ENCODE measurements at places on chromosomes 11 and 22.
A peak's percentile ranks its signal among the peaks of the same experiment; 100 is the strongest.

DNA sequence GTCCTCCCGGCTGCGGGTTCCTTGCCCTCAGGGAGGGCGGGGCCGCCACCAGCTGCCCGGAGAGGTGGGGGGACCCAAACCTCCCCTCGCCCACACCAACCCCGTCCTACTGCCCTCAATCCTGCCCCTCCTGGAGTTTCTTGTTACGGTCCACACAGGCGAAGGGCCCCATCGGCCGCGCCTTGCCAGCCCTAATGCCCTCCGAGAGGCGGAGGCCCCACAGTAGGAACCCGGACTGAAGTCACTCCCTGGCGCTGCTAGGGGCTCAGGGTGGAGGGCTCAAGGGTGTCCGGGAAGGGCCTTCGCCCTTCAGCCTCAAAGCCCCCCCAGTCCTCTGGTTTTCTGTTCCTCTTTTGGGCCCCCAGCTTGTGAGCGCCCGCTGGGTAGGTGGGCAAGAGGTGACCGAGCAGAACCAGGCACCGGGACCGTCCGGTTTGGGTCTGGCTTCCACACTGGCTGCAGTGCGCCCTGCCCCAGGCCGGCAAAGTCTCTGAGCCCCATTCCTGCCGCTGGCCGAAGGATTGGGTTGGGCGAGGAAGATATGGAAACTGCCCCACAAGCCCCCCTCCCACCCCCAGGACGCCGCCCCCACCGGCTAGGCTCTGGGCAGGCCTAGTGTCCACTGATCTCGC, 24.5 kb downstream of the DUSP8 start:
- DNase-seq = no peak

DNA sequence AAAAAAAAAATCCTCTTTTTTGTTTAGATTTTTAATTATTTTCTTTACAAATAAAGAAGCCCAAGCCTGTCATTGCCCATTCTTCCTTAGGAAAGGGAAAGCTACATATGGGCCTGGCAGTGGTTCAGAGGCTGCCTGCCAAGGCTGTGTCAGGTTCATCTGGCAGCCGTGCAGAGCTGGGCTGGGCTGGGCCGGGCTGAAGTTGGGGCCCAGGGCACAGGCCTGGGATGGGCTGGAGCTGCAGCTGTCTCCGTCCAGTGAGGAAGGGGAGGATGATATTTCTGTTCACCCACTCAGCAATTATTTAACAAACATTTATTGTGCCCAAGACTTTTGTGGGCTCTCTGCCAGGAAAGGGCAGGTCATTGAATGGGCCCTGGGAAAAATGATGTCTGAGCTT, 4.6 kb downstream of the PRR5L start:
- peak; percentile 74 for DNase-seq

DNA sequence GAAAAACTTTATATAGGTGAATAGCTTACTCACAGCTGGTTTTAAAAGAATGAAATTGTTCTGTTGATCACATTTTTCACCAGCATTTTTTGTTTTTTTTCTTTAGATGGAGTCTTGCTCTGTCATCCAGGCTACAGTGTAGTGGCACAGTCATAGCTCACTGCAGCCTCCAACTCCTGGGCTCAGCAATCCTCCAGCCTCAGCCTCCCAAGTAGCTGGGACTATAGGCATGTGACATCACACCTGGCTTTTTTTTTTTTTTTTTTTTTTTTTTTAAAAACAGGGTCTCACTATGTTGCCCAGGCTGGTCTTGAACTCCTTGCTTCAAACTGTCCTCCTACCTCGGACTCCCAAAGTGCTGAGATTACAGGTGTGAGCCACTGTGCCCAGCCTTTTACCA, 3.6 kb downstream of the PACS1 start:
- DNase-seq = no peak

GRCh38 chr11:78510025-78510596, 64.6 kb downstream of the NARS2 start:
- no peak for DNase-seq

DNA sequence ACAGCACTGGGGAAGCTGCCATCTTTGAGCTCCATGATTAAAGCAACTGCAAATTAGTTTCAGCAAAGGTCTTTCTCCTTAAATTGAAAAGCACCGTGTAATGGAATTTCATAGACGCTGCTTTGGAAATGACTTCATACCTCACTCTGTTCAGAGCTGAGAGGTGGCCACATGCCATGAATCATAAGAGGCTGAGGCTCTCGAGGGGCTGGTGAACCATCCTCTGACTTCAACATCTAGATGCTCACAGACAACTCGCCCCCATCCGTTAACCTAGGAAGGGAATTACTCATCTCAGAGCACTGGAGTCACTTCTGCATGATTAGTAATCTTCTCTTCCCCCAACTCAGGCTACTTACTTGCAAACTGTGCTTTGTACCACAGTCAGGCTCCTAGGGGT, 122.3 kb downstream of the RCN1 start:
- peak; percentile 58 for DNase-seq

DNA sequence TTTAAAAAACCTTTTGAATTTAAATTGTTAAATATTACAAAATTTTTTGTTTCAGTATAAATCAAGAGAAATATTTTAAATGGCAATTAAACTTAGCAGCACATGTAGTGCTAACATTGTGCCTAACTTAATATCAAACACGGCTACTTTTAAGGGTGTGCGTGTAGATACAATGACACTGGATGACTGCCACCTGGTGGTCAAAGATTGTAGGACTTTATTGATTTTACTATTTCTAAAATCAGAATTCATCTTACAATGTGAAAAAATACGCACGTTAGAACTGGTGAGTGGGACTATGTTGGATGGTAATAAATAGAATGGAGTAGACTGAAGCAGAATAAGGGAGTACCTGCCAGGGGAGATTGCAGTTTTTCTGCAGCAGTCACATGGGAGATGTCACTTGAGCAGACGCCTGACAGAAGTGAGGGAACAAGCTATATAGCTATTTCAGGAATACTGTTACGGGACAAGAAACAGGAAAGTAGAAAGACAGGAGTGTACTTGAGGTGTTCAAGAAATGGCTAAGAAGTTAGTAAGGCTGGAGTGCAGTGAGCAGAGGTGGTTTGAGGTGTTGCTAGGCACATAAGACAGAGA, 52.9 kb downstream of the UVRAG start:
- DNase-seq = peak; percentile 77

- DNase-seq = no peak
Observed at GRCh38 chr11:83681031-83681781, 395.0 kb upstream of the CCDC90B start.

DNA sequence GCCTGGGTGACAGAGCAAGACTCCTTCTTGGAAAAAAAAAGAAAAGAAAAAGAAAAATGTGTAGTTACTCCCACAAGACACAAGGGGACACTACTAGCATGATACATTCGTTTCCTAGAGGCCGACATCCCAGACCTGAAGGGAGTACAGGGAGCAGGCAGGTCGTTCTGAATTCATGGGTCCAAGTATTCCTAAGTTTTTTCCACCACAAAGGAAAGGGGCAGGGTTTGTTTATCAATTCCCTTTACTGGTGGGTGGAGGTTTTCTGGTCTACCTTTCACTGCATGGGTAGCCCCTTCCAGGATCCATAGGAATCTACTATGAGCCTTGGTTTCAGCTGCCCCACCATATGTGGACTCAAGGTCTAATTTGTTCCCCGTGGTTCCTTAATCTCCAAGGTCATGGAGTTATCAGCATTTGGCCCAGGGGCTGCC, 11.8 kb downstream of the TIGD3 start:
- peak; percentile 91 for DNase-seq

- no peak for DNase-seq
Observed at GRCh38 chr11:116215471-116216113, 557.2 kb downstream of the BUD13 start.

GRCh38 chr11:96134602-96135001, 208.4 kb downstream of the MAML2 start:
- no peak for DNase-seq

DNA sequence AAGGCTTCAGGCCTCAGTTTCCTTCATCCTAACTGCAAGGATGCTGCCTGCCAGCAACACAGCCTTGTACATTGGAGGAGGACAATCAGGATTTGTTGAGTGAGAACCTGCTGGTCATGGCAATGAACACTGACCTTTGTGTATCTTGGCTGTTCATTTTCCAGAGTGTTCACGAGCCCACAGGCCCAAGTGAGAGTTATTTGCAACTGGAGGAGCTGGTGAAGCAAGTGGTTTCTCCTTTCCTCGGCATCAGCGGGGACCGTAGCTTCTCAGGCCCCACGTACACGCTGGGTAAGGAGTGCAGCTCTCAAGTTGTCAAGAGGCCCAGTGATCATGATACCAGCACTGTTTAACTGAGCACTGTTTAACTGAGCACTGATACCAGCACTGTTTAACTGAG, 59.0 kb downstream of the TRAF6 start:
- no peak for DNase-seq

DNA sequence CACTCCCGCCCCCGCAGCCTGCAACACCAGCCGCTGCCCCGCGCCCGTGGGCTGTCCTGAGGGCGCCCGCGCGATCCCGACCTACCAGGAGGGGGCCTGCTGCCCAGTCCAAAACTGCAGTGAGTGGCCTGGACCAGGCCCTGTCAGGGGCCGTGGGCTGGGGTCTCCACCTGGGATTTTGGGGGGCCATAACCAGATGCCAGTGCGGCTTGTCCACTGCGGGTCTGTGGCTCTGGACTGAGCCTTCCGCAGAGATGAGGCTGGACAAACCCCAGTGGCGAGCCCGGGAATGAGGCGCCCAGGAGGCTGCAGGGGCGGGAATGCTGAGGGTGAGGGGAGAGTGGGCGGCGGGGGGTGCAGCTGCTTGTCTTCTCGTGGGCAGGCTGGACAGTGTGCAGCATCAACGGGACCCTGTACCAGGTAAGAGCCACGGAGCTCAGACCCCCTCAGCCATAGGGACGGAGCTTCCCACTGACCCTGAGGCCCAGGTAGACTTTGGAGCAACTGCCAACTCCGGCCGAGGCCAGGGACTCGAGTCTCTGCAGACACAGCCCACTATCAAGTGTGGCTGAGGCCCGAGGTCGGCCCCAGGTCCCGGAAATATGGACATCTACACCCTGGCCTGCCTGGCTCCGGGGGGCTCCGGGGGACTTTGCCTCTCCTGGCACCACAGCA, 24.8 kb upstream of the MUC5B start:
- DNase-seq = no peak

- no peak for DNase-seq
Observed at GRCh38 chr22:50258361-50259292, 2.9 kb downstream of the MAPK12 start.

GRCh38 chr22:30309951-30310741, 16.6 kb downstream of the TBC1D10A start:
- peak; percentile 70 for DNase-seq

DNA sequence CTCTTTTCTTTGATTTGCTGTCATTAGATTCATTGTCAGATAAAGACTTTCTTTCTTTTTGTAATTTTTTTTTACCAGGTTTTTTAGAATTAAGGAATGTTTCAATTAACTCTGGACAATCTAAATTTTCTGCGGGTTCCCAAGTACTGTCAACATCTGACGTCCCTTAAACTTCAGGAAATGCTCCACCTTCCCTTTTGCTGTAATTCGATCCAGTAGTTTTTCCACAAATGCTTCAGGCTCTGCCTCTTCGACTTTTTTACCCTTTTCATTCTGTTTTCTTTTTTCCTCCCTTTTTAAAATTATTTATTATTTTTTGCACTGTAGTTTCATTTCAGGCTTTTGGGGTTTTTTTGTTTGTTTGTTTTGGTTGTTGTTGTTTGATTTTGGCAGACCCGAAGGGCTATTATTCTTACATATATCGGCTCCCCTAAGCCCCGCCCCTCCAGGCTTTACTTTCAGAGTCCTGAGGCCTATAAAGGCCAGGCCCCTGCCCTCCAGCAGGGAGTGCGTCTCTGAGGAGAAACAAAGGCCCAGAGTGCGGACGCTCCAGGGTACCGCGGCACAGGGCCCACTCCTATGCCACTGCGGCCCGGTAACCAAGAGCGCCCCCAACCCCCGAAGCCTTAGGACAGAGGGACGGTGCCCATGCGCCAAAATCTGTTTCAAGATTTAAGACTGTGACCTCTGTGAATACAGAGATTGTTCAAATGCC, 116.4 kb downstream of the TYR start:
- DNase-seq = peak; percentile 11

DNA sequence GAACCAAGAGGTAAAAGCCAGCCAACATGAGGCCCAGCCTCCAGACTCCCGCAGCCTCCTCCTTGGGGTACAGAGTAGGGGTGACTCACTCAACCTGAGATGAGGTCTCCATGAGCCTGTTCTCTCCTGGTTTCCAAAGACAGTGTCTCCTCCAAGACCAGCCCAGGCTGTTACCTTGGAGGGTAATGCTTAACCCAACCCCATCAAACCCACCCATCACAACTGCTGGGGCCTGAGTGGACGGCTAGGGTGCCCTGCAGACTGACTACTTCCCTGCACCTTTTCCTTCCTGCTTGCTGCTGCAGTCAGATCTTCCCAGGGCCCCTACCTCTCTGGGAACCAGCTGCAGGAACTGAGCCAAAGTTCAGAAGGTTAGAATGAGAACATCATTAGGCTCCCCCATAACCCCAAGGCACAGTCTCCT, 5.1 kb upstream of the NOL12 start:
- DNase-seq = peak; percentile 39

DNA sequence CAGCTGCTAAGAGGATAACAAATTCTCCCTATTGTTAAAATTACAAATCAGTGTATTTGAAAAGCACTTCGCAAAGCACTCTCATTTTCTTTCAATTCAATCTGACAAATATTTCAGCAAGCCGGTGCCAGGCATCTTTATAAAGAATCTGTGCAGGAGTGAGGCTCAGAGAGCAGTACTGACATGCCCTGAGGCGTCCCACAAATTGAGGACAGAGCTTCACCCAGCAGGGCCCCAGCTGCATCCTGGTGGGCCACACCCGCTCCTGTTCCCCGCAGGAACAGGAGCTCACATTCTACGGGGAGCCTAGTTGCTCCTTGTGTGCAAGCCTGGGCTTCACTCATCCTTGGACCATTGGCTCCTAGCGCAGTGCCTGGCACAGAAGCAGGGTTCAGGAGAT, 60.9 kb upstream of the EIF3D start:
- DNase-seq = no peak

DNA sequence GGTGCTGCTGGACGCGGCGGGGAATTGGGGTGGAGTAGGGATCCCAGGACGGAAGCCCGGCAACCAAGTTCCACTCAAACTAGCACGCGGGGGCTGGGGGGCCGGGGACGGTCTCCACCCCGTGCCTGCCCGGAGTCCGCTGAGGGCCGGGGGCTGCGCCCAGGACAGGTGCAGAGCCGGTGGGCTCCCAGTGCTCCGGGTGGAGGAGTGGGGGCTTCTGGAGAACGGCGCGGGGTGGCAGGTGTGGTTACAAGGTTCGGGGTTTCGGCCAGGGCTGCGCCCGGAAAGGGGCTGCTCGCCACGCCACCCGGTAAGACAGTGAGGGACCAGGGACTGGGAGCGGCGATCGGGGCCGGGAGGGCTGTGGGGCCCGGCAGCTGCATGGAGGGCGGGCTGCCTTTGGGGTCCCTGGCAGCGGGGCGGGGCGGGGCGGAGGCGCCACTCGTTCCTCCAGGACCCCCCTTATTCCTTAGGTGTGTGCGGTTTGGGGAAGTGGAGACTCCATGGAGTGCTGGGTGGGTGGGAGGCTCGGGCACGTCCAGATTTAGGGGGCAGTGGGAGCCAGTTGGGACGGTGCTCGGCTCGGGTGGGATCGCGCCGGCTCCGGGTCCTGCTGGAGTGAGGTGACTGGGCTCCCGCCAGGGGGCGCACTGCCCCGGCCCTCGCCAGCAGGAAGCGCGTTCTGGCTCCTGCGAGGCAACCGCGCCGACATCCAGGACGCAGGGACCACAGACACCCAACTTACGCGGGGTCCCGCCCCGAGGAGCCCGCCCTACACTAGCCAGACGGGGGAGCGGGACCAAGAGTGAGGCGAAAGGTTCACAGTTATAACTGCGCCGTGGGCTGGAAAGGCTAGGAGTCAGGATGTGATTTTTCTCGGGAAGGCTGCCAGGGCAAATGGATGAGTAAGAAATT, 868 bp downstream of the TSPAN18 start:
- DNase-seq = peak; percentile 61
